ENCODE measurements at places on chromosomes 1 and 21.

GRCh38 chr1:226117330-226117729, 54.8 kb downstream of the H3-3A start:
- DNase-seq: no peak

GRCh38 chr1:209485167-209485566, 98.3 kb upstream of the CAMK1G start:
- no peak for DNase-seq

DNA sequence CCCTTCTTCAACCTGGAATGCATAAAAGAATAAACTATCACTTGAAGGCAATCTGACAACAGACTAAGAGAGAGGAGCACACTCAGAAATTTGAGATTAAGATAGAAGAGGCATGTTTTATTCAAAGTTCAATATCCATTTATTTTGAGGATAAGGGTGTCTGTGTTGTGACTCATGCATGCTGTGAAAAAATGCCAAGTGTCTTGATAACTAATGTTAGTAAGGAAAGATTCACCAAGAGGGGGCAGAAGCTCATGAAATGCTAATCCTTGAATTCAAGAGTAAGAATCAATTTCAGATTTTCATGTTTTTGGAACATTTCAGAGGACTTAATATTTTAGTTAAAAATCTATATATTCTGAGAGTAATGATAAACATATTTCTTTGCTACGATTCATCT, 94.0 kb downstream of the IFI44 start:
- DNase-seq: no peak

DNA sequence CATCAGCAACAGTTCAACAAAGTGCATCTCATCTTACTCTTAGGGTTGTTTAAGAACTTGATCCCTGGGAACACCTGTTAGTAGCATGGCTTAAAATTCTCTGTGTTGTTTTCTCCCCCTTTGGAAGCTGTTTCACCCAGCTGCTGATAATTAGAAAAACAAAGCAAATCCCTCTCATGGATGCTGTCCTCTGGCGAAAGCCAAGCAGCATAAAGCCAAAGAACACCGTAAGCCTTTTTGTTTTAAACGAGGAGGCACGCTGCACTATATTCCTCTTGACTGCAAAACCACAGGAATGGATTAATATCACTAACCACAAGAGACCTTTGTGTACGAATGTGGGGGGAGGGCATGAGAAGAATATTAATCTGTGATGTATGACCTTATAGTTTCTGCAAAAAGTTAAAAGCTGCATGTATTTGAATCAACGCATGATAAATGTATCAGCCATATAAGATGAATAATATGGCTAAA, 923.2 kb downstream of the LTN1 start:
- DNase-seq: peak; percentile 56

- no peak for DNase-seq
Observed at GRCh38 chr1:221392453-221392852, 349.4 kb downstream of the DUSP10 start.

DNA sequence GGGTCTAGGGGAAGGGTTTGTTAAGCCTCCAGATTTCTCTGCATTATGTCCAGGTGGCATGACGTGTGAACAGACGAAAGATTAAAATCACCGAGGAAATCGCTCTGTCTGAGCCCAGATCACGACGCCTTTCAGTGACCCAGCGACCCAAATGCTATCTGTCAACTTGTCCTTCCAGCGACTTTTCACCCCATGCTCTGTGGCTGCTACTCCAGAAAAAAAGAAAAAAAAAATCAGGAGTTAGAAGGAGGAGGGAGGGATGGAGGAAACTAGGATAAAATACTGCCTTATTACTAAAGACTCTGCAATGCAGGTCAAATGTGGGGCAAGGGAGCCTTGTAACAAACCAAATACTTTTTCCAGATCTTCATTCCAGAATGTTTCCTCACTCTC, 352.0 kb downstream of the NUF2 start:
- DNase-seq: no peak

GRCh38 chr21:43808832-43809251, 19.5 kb downstream of the RRP1 start:
- DNase-seq: no peak

DNA sequence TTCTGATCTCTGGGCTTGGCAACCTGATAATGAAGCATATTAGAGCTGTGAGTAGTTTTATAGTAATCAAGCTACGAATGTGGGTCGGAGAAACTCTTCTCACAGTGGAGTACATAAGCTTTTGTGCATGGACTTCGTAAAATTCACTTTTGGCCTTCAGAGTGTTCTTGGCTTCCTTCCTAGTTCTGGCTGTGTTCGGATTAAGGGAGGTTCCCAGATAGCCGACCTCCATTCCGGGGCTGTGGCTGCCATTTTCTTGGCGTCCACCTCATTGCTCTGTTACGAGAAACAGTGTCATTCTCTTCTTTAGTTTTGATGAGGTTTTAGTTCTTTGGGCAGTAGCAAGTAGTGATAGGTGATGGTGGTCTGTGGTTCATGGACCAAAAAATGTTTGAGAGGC, 26.3 kb downstream of the CAMTA1 start:
- DNase-seq: no peak

DNA sequence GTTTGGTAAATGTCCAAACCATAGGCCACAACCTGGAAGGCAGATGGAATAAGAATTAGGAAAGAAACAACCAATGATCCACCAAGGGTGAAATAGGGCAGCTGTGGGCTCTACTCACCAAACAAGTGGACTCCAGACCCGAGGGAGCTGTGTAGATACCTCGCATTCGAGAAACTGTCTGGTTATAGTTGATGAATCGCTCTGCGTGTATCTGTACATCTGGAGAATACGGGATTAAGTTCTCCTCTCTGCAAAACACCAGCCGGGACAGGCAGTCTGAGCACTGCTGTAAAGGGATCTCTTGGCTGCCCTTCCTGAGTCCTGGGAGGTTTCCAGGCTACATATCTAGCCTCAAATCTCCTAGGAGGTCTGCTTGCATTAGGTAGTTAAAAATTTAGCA, 9.4 kb upstream of the UBR4 start:
- DNase-seq: no peak

DNA sequence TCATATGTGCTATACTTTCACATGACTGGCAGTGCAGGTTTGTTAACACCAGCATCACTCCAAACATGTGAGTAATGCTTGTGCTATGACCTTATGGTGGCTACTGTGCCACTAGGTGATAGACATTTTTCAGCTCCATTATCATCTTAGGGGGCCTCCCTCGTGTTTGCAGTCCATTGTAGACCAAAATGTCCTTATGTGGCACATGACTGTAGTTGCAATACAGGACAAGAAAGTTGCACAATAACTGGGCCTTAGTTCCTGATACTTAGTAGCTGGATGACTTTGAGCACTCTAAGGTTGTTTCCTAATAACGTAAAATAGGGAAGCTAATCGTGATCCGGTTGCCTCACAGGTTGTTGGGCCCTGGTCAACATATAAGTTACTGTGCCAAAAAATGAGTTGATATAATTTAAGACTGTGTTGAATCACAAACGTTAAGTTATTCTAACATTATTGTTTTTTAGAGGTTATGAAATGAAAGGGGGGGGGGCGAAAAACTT, 511 bp upstream of the SNX27 start:
- no peak for DNase-seq

DNA sequence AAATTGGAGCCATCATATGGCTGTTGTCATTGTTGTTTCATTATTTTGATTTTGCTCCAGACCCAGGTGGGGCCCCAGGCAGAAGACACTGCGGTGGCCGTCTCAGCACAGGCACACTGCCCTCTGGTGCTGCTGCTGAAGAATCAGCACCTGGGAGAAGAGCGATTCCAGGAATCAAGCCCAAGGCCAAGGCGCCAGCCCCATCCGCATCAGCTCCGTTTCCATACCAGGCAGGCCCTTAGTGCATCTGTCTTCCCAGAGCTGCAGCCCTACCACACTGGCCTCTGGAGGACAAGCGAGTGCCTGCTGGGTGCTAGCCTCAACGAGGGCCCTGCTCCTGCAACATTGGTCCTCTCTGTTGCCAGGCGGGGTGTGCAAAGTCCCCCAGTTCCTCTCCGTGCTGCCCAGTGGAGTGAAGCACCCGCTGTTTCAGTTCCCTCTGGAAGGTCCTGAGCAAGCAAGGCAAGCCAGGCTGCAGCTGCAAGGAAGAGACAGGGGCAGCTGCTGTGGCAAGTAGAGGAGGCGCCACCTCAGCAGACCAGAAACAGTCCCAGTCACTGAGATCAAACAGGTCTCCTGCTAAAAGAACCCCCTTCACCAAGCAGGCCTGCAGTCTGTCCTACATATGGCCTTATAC, 5.2 kb downstream of the GRIK3 start:
- no peak for DNase-seq

GRCh38 chr21:45142469-45143308, 68.3 kb downstream of the ADARB1 start:
- no peak for DNase-seq

DNA sequence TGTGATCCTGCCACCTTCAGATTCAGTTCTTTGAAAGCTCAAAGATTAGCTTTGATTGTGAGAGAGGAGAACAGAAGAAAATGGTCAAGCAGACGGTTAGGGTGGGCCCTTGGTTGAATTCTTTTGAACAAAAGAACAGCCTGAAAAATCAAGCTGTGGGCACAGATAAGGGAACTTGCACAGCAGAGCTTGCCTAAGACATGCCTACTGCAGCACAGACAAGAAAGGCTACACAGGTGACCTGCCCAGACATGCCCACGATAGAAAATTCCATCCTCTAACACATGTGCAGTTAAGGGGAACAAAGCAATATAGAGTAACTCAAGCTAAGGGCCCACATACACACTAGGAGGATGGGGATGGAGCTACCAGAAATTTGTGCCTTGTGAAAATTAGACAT, 512.5 kb upstream of the LRRC7 start:
- DNase-seq: no peak

- DNase-seq: no peak
Observed at GRCh38 chr1:39105061-39105840, 79.1 kb downstream of the NDUFS5 start.

- DNase-seq: no peak
Observed at GRCh38 chr1:230084408-230085177, 17.6 kb downstream of the GALNT2 start.

- DNase-seq: no peak
Observed at GRCh38 chr1:184152434-184152898, 100.9 kb downstream of the TSEN15 start.

- DNase-seq: no peak
Observed at GRCh38 chr1:205783904-205784303, 8.6 kb upstream of the RAB29 start.

DNA sequence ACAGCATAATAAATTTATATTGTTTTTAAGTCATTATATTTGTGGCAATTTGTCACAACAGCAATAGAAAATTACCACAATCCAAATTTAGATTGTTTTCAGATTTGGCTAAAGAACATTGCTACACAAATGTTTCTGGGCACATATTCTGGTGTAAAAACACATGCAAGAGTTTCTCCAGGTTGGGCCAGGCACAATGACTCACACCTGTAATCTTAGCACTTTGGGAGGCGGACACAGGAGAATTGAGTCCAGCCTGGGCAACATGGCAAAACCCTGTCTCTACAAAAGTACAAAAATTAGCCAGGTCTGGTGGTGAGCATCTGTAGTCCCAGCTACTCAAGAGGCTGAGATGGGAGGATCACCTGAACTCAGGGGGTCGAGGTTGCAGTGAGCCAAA, 8.4 kb downstream of the ERO1B start:
- DNase-seq: no peak

DNA sequence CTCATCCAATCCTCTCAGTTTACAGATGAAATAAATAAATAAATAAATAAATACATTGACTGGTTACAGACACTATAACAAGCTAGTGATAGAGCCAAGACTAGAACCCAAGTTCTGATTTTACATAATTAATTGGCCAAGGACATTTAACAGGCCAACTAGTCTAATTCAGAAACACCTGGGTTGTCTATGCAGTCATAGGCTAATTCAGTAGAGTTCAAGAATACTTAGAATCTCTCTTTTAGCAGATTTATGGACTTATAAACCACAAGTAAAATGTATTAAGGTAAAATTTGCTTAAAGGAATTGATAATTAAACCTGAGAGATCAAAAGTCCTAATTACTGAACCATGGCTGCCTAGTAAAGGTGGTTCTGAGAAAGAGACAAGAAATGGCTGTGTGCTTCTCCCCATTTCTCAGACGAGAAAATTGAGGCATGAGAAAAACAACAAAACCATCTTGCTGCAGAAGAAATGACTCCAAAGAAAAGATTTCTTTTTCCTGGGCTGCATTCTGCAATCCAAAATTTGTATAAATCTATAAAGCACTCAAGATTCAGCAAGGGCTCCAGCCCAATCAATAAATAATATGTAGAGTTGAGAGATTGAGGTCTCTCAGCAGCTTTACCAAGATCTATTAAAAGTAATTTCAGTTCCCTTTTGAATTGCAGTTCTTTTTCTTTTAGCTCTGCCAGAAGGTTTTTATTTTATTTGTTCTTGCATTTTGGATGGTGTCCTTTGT, 98.3 kb downstream of the DUSP10 start:
- DNase-seq: no peak

DNA sequence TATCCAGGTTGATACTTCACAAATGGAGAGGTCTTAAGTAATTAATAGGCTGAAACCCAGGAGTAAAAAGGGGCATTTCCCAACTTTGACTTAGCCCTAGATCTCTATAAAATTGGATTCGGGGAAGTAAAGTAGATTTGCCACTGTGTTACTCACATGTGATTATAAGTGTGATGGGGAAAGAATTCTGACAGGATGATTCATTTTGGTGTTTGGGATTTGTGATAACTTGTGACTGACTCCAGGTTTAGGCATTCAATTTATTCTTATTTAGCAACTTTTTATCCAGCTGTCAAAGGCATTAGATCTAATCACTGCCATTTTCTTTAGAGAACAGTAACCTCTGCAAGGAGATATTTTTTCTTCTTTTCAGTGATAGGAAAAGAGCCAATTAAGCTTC, 175.5 kb downstream of the ASTN1 start:
- no peak for DNase-seq

DNA sequence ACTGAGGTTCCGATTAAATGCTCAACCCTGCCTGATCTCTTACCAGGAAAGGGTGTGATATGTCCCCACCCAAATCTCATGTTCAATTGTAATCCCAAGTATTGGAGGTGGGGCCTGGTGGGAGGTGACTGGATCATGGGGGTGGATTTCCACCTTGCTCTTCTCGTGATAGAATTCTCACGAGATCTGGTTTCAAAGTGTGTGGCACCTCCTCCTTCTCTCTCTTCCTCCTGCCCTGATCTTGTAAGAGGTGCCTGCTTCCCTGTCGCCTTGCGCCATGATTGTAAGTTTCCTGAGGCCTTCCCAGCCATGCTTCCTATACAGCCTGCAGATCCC, 34.9 kb downstream of the RSPH1 start:
- DNase-seq: no peak
